Lower lobe of right lung (tissue), 2 donors: ENCODE measurements at places on chromosomes 6 and 20. TPM values are rescaled to one million over a fixed set of nuclear protein-coding genes. Genes with fewer than 3 reads are reported as not detected.
A peak's percentile ranks its signal among the peaks of the same experiment; 100 is the strongest.

PKIG gene
- total RNA-seq: 61.6 TPM

TPD52L1 gene
- total RNA-seq: 15.6 TPM

GRCh38 chr20:54649511-54649962 lies 174.1 kb downstream of the DOK5 start:
- DNase-seq: peak; percentile 74

GRCh38 chr6:38549795-38550194 lies 89.9 kb downstream of the BTBD9 start:
- DNase-seq: no peak

GRCh38 chr20:63378626-63379025 lies 17.5 kb upstream of the CHRNA4 start:
- DNase-seq: no peak
